ENCODE measurements at places on chromosomes 7 and 10.

DNA sequence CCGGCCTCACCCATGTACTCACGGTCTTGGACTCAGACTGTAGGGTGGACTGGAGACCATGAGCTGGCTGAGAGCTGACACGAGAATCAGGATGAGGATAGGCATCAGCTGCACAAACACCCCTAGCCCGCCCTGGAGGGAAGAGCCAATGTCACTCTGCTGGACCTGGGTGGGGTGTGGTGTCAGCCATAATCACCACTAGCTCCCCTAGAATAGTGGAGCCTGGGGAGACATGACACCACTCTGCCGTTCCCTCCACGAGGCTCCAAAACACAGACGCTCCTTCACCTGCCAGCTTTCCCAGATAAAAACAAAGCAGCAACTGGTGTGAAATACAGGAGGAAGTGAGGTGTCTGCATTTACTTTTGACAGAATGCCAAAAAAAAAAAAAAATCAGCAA, 16.5 kb downstream of the DNAJB12 start:
- no peak for DNase-seq

DNA sequence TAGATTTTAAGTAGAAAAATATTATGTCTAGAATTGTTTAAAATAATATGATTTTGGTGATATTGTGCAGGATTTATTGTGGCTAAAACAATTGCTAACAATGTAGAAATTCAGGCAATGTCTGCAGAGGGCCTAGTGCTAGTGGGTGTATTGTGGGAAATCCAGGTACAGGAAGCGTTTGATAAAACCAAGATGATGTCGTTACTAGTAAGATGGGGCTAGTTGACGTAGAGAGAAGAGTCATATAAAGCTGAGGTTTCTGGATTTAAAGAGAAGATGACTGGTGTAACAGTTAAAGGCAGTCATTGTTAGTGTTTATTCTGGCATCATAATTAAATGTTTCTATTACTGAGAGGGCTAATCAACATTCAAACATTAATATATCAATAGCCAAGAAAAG, 43.5 kb downstream of the ADK start:
- no peak for DNase-seq

DNA sequence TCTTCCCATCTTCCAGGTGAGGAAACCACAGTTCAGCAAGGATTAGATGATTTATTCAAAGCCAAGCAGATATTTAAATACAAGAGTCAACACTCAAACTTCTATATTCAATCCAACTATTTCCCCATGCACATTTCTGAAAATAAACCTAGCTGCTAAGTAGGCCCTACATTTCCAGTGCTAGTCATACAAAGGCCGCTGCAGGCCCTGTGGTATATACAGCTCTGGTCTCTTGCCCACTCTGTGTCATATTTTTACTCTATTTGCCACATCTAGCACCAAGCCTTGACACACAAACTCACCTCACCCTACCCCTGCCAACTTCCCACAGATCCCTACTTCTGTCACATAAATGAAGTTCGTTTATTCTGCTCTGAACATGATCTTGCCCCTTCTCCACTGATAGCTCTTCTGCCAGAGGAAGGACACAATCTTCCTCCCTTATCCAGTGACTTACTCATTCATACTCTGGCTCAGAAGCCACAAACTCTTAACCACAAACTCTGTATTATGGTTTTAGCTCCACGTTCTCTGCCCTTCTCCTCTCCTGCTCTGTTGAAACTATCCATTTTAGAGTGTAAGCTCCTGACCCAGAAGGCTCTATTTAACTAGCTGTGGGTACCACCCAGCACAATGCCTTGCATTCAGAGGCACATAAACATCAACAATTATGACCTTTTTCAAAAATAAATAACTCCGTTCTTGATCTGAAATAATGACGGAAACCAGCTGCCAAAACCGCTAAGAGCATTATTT, 180.7 kb downstream of the CPEB3 start:
- no peak for DNase-seq

- no peak for DNase-seq
These were observed 526 bp downstream of the SFRP5 start for GRCh38 chr10:97771055-97771891.

GRCh38 chr7:22486597-22486996, 13.4 kb downstream of the STEAP1B start:
- no peak for DNase-seq

DNA sequence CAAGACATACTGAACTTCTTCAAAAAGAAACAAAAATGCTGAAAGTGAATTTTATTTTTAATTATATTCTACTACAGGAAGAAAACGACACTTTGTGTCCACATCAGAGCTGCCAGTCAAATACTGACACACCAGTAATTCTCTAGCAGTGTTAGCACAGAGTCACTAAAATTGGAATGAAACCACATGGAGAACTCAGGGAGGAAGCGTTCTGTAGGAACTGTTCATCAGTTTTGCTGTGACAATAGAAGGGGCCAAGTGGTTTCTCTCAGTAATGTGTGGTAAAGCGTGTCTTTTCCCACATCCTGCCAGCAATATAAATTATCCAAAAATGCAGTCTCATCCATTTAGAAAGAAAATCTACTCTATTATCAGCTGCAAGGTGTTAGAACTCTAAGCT, 683.3 kb downstream of the GRM8 start:
- DNase-seq, result no peak

GRCh38 chr10:129676014-129676413, 209.0 kb downstream of the MGMT start:
- no peak for DNase-seq

GRCh38 chr7:5343884-5344283, 61.1 kb downstream of the SLC29A4 start:
- no peak for DNase-seq

- DNase-seq, result no peak
These were observed 48.3 kb upstream of the STEAP4 start for GRCh38 chr7:88355011-88355410.

DNA sequence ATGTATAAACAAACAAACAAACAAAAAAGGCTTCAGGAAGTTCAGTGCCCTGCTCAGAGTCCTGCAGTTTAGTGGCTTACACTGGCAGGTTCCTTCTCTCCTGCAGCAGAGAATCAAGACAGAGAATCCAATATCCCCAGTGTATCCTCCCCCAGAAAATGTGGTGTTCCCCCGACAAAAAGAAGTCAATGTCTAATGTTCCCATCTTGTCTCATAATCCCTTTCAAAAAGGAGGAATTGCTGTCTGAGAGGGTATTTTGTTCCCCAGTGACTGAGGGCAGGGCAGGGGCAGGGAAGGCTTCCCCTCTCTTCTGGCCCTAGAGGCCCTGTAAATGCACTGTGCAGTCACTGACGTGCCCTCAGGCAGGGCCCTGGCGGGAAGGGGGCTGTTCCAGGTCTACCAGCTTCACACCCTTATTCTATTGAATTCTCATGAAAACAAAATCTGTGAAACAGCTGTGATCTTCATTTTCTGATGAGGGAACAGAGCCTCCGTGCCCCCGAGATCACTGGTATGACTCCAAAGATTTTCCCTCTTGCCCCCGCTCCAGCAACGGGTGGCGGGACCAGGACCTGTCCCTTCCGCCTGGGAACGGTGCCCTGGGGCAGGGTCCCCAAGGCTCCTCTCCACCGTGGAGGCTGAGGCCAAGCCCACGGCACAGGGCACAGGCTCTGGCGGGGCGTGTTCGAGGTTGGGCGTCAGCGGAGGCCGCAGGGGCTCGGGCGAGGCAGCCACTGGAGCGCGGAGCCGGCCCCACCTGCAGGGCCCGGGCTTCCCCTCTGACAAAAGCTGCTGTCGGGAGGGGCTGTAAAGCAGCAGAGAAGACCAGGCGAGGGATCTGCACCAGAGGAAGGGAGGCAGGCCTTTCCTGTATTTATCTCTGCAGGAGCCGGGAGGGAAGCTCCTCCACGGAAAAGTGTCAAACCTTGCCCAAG, 13.4 kb upstream of the WDFY4 start:
- no peak for DNase-seq

All from CD4-positive, CD25-positive, alpha-beta regulatory T cell (primary cell).